Stimulated activated CD8-positive, alpha-beta memory T cell treated with anti-CD3 and anti-CD28 coated beads, Interleukin-2, amount 100 ng/mL, for 1 hour (primary cell): ENCODE measurements at places on chromosomes 4 and X.

- no peak for DNase-seq
Measured at GRCh38 chr4:128861856-128862518, 52.5 kb downstream of the JADE1 start.

- no peak for DNase-seq
Measured at GRCh38 chrX:46693149-46693548, 65.8 kb downstream of the SLC9A7 start.

- DNase-seq = no peak
Measured at GRCh38 chr4:6002492-6002833, 15.8 kb downstream of the C4orf50 start.

GRCh38 chr4:155271557-155271956 lies 63.1 kb downstream of the NPY2R start:
- no peak for DNase-seq

GRCh38 chrX:133606990-133607389 lies 191.7 kb upstream of the GPC4 start:
- no peak for DNase-seq

DNA sequence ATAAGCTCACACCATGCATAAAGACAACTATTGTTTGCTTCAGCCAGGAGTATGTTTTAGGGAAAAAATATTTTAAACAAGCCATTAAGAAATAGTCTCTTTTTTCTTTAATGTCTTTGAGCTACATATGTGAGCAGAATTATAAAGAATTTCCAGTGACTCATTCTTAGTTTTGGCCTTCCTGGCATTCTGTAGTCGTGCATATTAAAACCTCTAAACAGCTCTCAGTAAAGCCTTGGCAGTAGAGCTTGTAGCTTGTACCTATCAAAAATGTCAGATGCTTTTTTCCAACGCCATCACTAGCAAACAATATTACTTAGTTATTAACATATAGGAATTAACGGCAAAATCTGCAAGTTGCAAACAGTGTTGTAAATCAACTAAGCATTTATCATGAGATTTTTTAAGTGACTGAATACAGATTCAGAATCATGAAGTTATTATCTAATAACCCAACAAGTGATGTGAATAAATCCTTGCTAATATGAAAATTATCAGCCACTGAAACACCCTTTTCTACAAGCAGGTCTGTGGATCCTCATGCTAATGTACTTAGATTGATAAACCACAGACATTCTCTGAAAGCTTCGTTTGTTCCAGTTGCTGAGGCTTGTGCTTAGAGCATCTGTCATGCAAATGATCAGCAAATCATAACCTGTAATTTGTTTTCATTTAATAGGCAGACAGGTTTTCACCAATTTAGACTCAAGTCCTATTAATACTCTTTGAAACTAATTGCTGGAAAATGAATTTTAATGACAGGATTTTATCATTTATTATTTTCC lies 412.0 kb upstream of the ATOH1 start:
- no peak for DNase-seq

DNA sequence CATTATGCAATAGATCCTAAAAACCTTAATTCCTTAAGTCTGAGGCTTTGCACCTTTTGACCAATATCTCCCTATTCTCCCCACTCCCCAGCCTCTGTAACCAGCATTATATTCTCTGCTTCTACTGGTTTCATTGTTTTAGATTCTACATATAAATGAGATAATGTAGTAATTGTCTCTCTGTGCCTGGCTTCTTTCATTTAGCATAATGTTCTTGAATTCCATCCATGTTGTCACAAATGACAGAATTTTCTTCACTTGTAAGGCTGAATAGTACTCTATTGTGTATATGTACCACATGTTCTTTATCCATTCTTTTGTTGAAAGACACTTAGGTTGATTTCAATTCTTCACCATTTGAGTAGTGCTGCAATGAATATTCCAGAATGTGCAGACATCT lies 66.0 kb downstream of the MAGEC1 start:
- DNase-seq = no peak

DNA sequence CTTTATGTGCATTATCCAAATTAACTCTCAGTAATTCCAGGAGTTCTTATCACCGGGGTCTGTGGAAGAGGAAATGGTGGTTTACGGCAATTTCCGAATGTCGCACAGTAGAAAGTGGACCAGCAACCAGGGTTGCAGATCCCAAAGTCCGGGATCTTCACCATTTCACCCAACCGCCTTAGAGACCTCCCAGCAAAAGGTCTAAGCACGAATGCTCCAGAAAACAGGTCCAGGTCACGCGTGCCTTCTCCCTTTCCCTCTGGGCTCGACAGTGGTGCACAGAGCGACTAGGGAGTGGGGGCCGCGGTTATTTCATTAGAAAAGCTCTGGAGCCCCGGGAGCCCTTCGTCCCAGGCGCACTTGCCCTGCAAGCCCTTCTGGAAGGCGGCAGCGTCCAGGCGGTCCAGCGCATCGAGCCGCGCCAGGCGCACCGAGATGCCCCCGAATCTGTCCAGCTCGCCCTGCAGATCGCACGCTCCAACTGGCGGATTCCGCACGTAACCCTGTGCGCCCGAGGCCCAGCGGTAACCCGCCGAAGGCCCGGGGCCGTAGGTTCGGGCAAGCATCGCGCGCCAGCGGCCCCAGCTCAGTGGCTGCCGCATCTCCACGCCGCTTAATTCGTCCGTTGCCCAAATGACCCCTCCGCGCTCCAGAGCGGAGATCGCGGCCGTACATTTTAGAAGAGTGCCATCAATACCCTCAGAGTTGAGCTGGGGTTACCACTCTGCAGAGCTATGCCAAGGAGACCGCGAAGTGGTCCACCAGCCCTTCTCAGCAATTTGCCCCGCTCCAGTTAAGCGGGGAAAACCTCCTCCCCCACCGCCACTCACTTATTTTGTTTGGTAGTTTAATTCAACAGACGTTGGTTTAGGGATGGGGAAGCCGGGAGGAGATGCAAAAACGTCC lies at the start of gene NUDT6:
Gene NUDT6, minus strand, starts transcription at position 627 of the 906 bp plus-strand sequence. Its CDS starts 25 bp downstream, at position 602.
- DNase-seq = peak; percentile 2

DNA sequence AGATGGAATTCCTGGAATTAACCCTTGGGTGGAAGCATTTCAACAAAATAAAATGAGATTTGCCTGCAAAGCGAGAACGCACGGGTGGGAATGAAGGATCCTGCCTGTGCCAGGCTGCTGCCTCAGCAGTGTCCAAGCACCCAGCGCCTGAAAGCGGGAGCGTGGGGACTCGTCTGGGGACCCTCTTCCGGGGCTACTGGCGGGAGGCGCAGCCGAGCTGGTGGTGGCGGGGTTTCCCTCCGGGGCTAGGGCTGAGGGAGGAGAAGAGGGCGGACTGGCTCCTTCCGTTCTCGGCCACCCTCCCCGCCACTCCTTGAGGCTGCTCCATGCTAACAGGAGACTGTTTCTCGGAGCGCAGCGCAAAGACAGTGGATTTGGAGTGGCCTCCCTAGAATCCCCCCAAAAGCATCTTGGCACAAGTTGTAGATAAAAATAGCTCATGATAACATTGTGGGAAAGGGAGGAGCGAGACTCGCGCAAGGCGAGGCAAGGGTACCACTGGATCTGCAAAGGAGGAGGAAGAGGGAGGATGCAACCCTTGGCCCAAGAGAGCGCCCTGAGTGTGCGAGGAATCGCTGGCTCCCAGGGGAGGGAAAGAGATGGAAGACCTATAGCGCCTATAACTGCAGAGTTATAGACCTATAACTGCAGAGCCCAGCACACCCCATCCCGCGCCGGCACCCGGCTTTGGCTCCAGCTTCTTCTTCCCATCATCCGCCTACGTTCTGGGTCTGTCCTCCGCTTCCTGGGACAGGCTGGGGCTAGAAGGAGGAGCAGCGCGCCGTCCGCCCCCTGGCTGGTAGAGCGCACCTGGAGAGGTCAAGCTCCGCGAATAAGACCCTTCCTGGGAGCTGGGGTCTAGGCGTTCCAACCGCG lies 1.3 kb downstream of the HS3ST1 start:
- DNase-seq = no peak

DNA sequence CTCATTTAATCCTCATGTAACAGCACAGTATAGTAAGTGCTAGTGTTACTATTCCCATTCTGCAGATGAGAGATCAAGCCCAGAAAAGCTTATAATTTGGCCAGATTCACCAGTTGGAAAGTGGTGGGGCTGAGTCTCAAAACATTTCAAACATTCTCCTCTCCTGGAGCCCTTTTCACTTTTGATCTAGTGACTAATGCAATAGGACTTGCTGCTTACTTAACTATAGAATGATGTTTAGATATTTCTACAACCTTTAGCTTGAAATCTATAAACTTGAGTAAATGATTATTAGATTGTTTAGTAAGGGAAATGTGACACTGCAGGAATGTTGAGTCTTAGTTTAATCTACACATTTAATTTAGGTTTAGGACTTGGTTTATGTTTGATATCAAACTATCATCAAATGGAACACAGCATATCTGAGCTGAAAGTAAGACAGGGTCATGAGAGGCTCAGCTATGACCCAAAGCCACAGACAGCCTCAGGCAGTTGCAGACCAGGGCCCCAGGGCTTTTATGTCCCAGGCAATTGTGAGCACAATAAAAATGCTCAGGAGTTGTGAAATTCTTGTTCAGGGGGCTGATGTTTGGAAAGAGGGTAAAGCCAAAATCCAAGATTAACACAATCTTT lies 199.5 kb upstream of the HS3ST1 start:
- DNase-seq = no peak

DNA sequence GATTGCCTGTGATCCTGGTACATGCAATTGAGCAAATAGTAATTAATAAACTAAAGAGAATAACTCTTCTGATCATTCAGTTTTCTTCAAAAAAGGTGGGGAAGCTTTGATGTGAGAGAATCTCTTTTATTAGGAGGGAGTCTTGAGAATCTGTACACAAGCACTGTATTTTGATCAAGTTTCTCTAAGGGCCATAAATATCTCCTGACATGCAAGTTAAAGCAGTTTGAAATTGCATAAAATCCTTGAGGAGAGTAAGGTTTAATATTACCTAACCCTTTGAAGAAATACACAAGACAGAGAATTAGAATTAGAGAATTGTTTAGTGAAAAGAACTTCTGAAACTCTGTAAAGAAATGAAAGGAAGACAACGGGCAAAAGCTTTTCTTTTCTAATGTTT lies 326.9 kb downstream of the FAT4 start:
- DNase-seq = no peak

- no peak for DNase-seq
Measured at GRCh38 chr4:40241941-40242340, 45.1 kb downstream of the RHOH start.

DNA sequence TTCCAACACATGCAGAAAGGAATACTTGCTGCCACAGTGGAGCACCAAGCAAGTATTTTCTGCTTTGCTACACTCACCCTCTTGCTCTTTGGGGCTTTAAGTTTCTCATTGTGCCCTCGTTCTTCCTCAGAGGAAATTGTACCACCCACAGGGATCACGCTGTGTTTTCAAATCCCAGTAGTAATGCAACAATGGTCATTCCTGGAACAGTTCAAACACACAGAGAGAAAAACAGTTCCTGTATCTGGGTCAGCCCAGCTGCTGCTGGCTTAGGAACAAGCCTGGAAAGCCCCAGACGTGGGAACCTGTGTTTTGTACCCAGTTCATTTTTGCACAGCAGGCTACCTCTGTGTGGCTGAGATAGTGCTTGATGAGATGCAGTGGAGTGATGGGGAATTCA lies 907.8 kb downstream of the STPG2 start:
- DNase-seq = no peak

DNA sequence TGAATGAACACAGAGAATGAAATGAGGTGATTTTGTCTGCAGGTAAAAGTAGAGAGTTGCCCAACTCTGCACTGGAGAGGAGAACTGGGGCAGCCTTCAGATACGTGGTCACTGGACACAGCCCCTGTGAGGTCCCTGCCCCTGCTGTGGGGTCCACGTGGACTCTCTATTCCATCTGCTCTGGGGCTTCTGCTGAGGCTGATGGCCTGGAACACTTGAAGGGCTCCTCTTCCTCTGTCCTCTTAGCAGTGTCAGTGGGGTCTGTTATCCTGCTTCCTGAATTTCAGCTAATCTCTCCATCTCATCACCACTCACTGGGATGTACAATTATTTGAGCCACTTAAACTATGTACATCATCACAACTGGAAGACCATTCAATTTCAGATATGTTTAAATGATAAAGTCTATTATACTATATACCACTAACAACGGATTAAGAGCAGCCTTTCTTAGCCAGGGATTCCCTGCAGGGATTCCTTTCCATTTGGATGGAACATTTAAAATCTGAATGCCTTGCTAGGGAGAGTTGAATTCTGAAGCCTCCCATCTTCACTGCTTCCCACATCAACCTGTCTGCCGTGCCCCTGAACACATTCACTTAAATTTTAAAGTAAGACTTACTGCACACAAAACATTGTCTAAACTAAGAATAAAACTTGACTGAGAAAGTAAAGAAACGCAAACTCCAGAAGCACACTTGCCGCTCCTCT lies 74.0 kb downstream of the CC2D2A start:
- no peak for DNase-seq

GRCh38 chr4:79267671-79268070 lies 58.2 kb downstream of the NAA11 start:
- no peak for DNase-seq

- DNase-seq = no peak
Measured at GRCh38 chrX:114819509-114819908, 197.9 kb downstream of the IL13RA2 start.

- no peak for DNase-seq
Measured at GRCh38 chr4:93346840-93347239, 481.7 kb upstream of the ATOH1 start.

- no peak for DNase-seq
Measured at GRCh38 chrX:106973433-106974149, 26.4 kb downstream of the MORC4 start.

DNA sequence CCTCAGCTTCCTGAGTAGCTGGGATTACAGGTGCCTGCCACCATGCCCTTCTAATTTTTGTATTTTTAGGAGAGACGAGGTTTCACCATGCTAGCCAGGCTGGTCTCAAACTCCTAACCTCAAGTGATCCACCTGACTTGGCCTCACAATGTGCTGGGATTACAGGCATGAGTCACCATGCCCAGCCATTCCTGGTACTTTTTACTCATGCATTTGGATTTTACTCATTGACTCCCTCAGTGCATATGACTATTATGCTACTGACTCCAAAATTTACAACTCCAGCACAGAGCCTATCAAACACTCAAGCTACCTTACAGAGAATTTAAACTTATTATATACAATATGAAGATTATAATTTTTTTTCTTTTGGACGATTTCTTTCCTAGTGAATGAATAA lies 199.9 kb downstream of the CXXC4 start:
- DNase-seq = no peak

DNA sequence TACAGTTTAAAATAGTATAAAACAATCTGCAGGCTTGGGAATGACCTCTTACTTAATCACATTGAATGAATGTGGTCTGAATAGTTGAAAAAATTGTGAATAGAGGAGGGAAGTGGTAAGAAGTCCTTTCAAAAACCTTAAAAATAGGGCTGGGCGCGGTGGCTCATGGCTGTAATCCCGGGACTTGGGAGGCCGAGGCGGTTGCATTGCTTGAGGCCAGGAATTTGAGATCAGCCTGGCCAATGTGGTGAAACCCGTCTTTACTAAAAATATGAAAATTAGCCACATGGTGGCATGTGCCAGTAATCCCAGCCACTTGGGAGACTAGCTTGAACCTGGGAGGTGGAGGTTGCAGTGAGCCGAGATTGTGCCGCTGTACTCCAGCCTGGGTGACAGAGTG lies 36.5 kb downstream of the HERC3 start:
- DNase-seq = no peak
